ENCODE measurements at places on chromosomes 1 and 21.

DNA sequence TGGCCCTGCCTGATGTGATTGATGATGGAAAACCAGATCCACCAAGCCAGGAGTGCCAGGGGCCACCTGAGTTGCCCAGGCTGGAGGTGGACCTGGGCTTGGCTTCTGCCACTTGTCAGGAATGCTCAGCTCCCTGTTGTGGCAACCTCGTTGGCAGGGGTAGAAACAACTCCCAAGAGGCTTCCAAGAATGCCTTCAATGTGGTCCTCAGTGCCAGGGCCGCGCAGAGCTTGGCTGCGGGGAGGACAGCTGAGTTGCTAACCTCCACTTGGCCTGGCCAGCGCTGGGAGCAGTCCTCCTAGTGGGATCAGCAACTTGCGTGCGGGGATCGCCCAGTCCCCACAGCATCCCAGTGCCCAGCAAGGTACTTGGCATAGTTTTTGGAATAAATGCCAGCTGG, 9.0 kb downstream of the MYOM3 start:
- DNase-seq = no peak

GRCh38 chr1:208324005-208324404, 79.8 kb upstream of the PLXNA2 start:
- no peak for DNase-seq

DNA sequence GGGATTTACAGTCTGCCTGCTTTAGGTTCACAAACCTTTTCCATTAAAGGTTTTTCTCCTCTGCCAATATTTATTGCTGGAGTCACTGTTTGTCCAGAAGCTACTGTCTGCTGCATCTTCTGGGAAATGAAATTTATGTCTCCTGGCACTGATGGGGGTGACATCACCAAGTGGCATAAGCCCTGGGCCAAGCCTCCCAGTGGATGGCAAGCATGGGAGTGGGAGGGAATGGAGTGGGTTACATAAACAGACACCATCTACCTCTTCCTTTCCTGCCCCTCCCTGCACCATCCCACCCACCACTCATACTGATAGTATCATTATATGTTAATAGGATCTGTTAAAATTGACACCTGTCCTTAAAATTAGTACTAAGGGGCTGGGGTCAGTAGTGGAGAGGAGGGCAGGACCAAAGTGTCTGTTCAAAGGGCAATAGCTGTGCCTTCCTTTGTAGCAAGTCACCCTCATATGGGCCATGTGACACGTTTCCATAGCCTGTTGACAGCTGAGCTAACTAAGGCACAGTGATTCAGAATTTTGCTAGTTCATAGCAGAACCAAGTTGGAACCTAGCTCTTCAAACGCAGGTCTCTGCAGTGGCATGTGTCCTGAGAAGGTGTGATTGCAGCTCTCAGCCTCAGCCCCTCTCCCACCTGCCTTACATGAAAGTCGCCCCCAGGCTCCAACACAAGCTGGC, 71.0 kb downstream of the MAB21L3 start:
- DNase-seq = no peak

GRCh38 chr21:46113497-46114176, 15.7 kb downstream of the COL6A2 start:
- DNase-seq = no peak

- peak; percentile 29 for DNase-seq
Observed at GRCh38 chr1:66399888-66400529, 133.9 kb upstream of the SGIP1 start.

GRCh38 chr1:207993477-207994445, 82.8 kb upstream of the CD34 start:
- no peak for DNase-seq

GRCh38 chr1:195804547-195804946, 803.7 kb downstream of the KCNT2 start:
- DNase-seq = no peak

- DNase-seq = no peak
Observed at GRCh38 chr1:115620453-115620852, 21.3 kb upstream of the VANGL1 start.

DNA sequence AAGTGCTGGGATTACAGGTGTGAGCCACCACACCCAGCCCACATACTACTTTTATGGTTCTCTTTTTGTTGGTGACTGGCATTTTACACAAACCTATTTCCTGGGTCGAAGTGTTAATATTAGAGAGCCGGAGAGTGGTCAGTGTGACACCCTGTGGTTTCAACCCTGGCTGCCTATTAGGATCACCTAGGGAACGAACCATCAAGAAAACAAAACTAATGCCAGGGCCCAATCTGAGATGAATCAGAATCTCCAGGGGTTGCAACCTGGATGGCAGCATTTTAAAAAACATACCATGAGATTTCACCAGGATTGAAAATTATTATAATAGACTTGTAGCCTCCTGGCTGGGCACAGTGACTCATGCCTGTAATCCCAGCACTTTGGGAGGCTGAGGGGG, 6.1 kb downstream of the MRPS21 start:
- no peak for DNase-seq

DNA sequence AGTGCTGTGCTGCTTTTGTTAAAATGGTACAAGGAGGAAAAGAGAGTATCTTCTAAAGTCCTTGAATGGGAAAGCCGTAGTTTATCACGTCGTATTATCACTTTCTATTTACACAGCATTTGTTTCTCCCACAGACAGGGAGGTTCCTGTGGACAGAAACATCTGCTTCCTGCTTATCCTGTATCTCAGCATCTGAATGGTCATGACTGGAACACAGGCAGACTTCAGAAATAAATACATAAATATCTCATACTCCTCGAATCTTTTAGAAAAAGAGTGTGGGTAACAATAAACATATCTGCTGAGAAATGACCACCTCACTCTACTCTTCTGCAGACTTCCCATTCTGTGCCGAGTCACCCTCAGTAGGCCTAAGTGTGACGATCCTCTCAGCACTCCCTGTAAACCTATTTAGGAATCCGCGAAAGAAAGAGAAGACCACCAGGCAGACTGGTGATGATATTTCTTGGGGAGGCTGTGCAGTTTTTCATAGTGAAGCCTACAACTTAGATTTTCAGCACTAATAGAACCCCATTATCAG, 393.5 kb downstream of the SMYD3 start:
- no peak for DNase-seq

- DNase-seq = no peak
Observed at GRCh38 chr21:35381743-35382310, 332.7 kb upstream of the RUNX1 start.

DNA sequence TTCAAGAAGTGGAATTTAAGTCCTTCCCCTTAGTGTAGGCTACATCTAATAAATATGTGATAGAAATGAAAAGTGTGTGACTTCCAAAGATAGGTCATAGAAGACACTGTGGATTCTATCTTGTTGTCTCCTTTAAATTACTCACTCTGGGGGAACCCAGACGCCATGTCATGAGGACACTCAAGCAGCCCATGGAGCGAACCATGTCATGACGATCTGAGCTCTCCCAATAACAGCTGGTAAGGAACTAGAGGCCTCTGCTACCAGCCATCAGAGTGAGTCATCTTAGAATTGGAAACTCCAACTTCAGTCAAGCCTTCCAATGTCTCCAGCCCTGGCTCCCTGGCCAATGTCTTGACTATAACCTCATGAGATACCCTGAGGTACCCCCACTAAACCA, 6.3 kb downstream of the COA7 start:
- no peak for DNase-seq

DNA sequence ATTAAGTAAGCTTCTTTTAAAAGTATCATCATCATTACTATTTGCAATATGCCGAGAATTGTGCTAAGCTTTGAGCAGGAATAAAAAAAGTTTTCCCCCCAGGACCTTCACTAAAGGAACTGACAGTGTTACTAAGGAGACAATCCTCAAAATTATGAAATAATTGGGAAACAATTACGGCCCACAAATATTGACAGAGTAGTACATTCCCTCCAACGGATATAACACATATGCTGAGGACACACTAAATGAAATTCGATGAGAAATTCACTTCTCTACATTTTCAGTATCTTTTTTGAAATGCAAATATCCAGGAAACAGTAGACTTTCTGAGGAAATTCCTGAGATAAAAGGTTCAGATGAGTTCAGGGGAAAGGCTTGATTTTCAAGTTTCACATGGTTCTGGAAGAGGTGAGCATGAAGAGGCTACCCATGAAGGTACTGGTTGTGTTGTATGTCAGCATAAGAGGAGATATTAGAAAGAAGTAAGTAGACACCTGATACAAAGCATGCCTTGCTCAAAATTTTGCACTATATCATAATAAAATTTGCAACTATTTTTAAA, 171.2 kb upstream of the NR5A2 start:
- DNase-seq = no peak

DNA sequence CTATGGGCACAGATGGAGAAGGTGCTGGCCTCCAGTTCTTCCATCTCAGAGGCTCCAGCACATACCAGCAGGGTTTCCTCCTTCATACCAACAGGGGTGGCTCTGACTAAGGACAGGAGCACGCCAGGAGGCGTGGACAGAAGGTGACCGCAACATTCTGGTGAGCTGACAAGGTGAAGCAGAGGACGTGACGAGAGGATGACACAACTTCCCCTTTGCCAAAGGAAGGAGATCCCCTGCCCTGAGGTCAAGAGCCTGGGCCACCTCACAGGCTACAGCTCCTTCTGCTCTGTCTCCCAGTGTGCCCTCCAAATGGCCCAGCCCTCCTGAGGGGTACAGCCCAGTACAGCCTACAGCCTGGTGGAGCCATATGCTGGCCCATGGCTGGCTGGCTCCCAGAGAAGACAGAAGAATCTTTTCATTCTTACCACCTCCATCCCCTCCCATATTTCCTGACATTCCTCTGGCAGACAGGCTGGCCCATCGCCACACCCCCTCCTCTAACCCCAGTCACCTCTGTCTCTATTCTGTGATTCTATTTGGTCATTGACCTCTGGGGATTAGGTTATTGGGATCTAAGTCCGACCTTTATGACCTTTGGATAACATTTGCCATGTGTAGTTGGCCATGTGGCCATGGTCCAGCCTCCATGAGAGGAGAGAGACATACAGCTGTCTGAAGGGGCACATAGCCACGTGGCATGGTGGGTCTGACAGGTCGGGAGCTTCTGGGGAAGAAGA, 5.1 kb upstream of the LAMB3 start:
- no peak for DNase-seq

- no peak for DNase-seq
Observed at GRCh38 chr1:180231506-180231921, 1.4 kb downstream of the LHX4 start.

DNA sequence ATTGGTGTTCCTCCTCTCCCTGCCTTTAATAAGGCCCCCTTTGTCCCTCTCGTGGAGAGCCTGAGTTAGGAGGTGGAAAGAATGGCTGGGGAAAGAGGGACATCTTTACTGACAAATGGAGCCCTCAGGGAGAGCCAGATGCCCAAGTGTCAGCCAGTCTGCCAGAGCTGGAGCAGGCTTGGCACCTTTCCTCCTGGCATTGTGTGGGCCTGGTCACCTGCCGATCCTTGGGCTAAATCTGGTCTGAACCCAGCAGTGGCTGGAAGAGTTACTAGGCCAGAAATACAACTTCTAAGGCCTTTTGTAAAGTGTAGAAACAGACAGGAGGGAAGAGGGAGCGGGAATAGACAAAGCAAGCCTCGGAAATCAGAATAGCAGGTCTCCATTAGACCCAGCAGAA, 24.9 kb downstream of the VANGL1 start:
- no peak for DNase-seq

DNA sequence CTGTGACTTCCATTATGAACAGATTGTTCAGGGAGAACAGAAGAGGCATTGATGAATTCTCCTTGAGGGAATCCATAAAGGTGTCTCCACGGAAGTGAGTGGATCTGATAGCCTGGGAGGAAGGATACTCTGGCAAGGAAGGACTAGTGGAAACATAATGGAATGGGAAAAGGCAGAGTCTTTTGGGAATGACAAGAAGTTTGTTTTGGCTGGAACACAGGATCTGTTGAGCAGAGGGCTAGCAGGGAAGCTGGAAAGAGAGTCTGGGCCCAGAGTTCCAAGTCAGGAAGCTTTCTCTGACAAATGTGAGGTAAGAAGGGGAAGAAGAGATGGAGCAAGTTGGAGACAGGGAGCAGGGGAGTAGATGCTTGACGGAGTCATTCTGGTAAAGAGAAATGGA, 8.1 kb downstream of the ADAMTS5 start:
- DNase-seq = no peak

GRCh38 chr1:200133123-200133522, 105.6 kb downstream of the NR5A2 start:
- no peak for DNase-seq

DNA sequence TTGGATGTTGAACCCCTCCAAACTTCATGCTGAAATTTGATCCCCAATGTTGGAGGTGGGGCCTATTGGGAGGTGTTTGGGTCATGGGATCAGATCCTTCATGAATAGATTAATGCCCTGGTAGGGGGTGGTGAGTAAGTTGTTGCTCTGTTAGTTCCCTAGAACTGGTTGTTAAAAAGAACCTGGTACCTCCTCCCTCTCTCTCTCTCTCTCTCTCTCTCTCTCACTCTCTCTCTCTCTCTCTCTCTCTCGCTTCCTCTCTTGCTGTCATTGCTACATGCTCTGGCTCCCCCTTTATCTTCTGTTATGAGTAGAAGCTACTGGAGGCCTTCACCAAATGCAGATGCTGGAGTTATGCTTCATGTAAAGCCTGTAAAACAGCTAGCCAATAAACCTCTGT, 498.2 kb upstream of the NR5A2 start:
- DNase-seq = no peak

DNA sequence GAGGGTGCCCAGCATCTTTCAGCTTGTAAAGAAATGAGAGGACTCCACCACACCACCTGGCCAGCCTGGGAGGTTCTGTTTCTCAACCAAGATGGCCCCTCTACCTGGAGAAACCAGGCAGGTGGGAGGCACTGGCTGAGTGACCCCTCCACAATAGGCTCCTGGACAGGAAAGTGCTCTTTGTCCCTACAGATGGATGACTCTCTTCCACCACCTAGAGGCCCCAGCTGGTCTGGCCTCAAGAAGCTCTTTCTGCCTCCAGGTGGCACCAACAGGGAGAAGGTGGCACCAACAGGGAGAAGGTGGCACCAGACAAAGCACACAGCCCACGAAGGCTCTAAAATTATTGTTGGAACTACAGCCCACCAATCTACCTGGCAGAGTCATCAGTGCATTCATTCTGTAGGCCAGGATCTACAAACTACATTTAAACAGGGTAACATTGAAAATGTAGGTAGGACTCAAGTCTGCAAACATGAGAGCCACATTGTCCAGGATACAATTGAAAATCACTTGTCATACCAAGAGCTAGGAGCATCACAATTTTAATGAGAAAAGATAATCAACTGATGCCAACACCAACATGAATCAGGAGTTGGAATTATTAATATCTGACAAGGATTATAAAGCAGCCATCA, 14.4 kb downstream of the TMPRSS3 start:
- no peak for DNase-seq

GRCh38 chr1:198238121-198238520, 81.3 kb downstream of the NEK7 start:
- no peak for DNase-seq

Data from activated naive CD4-positive, alpha-beta T cell treated with anti-CD3 and anti-CD28 coated beads, Interleukin-2, amount 50 U/mL, for 72 hours (primary cell).